ENCODE measurements at places on chromosomes 2 and 18.

- peak; percentile 4 for DNase-seq
These were observed 39.3 kb downstream of the AP1S3 start for GRCh38 chr2:223797811-223798721.

DNA sequence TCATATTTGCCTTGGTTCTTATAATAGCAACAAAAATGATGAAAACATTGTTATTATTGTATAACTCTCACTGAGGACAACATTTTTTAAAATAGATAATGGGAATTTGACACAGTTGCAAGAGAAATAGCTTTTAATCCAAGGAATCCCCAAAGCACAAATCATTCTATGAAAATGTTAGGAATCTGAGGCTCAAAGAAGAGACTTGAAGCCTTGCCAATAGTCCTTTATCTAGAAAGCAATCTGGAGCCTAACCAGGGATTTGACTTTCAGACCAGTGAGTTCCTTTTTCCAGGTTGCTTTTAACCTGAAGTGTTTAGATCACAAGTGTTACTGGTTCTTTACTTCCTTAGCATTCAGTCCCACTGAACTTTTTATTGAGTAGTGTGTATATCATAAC is 574.5 kb upstream of the ZEB2 start:
- no peak for DNase-seq

DNA sequence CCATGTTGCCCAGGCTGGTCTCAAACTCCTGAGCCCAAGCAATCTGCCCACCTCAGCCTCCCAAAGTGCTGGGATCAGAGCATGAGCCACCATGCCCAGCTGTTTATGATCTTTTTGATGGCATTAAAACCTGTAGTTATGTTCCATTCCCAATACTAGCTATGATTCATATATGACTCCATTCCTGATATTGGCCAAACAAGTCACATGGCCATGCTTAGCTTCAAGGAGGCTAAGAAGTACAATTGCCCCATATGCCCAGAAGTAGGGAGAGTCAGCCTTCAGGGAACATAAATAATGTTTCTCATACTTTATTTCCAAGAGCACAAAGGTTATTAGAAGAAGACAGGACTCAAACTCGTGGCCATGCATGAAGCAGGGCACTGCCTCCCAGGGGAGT is 132.4 kb upstream of the RAB6C start:
- no peak for DNase-seq

DNA sequence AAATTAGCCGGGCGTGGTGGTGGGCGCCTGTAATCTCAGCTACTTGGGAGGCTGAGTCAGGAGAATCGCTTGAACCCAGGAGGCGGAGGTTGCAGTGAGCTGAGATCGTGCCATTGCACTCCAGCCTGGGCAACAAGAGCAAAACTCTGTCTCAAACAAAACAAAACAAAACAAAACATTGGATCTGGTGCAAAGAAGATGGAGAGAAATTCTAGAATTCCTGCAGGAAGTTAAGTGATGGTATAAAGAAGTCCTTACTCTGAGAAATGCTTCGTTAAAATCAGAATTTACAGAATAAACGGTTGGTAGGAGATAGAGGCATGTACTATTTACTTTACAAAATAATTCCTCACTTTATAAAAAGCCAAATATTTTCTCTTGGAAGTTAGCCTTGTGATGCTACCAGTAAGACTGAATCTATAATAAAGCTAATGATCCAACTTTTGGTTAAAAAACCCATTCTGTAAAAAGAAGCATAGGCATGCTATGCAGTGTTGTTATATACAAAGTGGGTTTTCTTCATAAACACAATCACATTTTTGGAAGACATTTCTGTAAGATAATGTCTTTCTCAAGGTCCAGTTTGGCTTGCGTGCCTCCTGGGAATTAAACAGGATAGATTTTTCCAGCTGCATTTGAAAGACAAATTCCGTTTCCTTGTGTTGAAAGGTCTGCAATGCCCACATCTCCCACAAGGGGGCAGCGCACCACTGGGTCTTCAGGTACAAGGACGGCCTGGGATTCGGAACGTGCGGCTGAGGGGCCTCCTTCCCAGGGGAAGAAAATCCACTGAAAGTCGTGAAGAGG is 35.6 kb upstream of the PNO1 start:
- DNase-seq, result peak; percentile 68

DNA sequence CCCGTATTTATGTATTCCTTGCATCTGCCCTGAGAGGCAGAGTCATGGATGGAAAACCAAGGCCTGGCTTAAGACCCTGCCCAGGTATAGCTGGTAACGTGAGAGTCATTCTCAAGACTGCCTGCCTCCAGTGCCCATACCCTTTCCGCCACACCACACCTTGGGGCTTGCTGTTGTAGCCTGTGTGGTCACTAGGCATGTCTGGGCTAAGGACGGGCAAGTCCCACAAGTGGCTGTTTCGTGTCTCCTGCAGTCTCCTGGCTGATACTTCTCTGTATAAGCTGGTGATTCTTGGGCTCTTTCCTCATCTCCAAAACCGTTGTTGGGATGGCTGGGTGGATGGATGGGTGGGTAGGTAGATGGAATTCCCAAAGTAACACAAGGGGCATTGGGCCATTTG is 269.8 kb downstream of the KLHL29 start:
- DNase-seq, result no peak

- DNase-seq, result no peak
These were observed 56.9 kb downstream of the ITGA6 start for GRCh38 chr2:172484253-172484652.

DNA sequence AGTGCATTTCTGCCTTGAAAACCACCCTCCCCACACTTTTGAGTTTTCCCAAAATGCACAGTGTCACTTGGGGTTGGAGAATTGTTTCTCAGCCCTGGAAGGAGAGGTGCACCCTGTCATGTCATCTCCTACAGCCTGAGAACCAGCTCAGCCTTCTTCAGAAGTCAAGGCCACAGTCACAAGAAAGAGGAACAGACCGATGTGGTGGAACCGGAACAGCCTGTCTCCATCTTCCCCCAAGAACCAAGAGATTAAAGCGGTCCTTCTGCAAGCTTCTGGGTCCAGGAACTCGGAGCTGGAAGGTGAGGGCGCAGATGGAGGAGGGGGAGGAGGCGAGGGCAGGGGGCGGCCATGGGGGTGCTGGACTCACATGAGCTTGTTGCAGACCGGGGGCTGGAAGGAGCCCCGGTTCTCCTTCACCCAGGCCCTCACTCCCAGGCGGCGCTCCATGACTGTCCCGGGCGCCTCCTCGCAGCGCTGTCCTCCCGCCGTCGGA is 248 bp downstream of the HAAO start:
- peak; percentile 30 for DNase-seq

- peak; percentile 18 for DNase-seq
These were observed 1.2 kb downstream of the KIF5C start for GRCh38 chr2:148876202-148876594.

DNA sequence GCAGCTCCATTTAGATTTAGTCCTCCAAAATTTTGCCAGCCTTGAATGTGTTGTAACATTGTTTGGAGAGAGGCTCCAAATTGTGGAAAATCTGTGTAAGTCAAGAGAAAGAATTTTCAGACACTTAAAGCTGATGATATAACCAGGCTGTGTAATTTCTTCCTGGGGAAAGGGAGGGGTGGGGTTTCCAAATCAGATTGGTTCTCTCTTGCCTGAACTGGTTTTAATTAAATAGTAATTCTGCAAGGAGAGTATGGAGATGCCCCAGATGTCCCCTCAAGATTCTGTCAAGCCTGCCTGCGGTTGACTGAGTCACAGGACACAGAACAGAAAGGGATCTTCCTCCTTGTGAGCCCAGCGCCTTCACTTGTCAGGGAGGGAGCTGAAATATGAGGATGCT is 54.5 kb downstream of the C18orf63 start:
- no peak for DNase-seq

DNA sequence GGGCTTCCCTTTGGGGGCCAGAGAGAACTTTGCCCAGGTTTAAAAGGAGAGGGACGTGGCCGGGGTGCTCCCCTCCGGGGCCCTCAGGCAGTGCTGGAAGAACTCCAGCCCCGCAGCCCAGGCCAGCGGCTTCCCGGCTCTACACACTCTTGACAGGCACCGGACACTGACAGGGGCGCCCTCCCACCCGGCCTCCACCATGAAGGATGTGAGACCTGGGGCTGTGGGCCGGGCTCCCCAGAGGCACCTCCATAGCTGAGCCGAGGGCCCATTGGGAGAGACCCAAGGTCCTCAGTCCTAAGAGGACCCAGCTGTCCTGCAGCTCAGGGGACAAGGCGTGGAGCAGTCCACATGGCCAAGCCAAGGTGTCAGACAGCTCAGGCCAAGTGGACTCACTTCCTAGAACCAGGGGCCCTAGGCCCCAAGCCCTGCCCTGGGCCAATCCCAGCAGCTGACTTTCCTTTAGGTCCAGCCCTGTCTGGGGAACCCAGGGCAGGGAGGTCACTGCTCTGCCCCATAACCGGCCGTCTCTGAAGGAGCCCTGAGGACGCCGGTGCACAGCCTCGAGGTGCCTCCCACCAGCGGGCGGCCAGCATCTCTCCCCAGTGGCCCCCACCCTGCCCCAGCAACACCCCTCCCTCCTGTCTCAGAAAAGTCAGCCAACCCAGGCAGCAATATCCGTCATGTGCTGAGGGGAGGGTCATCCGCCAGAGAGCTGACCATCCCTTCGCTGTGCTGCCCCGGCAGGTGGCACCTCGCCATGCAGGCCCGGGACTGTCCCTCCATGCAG is 51.8 kb downstream of the BIN1 start:
- no peak for DNase-seq

- DNase-seq, result no peak
These were observed 443.4 kb downstream of the ZNF516 start for GRCh38 chr18:76051396-76052226.

- DNase-seq, result no peak
These were observed 53.2 kb upstream of the GPR17 start for GRCh38 chr2:127592761-127593227.

DNA sequence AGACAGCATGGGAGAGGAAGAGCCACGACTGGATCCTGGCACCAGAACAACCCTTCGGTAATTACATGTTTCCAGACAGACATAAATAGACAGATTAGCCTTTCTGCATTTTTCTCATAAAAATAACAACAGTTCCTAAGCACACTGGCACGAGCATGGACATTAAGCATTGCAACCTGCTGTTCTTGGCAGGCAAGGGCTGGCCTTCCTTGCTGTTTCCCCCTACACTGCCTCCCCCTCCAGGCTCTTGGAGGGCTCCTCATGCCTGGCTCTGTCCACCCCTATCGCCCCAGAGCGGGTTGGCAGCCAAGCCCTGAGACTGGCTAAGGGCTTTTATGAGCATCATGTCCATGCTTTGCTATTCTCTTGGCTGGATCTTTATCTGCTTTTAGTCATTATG is 89.6 kb downstream of the TTC32 start:
- DNase-seq, result no peak

DNA sequence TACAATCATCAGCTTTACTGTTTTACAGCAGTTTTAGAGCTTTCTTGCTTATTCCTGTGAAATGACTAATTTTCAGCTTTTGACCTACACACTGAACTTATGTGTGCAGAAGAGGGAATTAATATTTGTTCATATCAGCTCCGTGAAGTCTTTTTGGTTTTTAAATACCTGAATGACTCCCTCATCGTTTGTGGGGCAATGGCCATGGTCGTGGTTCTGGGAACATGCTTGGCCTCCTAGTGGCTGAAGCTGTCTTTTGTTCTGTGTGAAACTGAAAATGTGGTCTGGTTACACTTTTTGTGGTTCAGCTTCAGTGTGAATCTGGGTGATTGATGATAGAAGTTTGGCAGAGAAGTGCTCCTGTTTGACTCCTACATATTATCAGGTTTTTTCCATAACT is 408.1 kb downstream of the THSD7B start:
- DNase-seq, result no peak

GRCh38 chr2:173090276-173090877 is 14.7 kb downstream of the MAP3K20 start:
- DNase-seq, result no peak

GRCh38 chr2:10046931-10047330 is 3.6 kb downstream of the KLF11 start:
- no peak for DNase-seq

- DNase-seq, result no peak
These were observed 505.4 kb upstream of the PIK3C3 start for GRCh38 chr18:41449612-41450011.

DNA sequence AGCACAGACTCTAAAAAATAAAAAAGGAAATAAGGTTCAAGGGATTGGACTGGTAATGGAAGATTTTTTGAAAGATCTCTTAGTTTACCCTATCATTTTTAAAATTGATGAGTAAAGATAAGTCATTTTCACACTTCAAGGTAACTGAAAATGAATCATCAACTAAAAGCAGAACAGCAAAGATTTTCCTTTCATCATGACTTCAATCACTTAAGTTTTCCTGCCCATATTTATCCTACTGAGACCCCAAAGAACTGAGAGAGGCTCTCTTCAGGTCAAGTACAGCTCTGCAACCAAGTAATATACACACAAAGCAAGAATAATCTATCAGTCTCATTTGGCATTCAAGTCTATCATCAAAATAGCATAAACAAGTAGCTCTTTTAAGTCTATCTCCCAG is 540.7 kb downstream of the METTL4 start:
- no peak for DNase-seq

GRCh38 chr2:178069551-178069950 is 3.0 kb downstream of the PDE11A start:
- no peak for DNase-seq

- DNase-seq, result no peak
These were observed 25.6 kb downstream of the RNF144A start for GRCh38 chr2:6942848-6943247.

DNA sequence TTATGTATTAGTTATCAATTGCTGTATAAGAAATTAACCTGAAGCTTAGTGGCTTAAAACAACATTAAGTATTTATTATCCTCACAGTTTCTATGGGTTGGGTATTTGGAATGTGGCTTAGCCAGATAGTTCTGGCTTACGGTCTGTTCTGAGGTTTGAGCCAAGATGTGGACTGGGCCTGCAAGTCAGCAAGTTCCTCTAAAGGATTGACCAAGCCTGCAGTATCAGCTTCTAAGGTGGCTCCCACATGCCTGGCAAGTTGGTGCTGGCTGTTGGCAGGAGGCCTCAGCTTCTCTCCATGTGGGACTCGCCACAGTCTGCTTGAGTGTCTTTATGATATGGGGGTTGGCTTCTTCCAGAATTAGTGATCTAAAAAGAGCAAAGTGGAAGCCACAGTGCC is 45.0 kb upstream of the TCF4 start:
- no peak for DNase-seq

- DNase-seq, result no peak
These were observed 3.0 kb upstream of the CNGA3 start for GRCh38 chr2:98343285-98343684.

DNA sequence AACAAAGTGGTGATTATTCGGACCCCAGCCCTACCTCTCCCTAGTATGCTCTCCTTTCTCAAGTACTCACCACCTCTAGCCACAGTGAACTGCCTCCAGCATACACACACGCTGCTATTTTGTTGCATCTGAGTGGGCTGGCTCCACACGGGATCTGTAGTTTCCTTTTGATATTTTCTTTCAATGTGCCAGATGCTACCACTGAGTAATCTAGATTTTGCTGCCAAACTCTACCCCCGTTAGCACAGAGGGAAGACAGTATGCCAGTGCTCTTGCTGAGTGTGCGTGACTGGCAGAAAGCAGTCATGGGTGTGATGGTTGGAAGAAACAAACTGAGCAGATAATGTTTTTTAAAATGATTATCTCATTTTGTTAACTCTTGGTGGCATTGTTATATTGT is 11.6 kb downstream of the CFLAR start:
- DNase-seq, result no peak

GRCh38 chr2:111122631-111123421 is 2.1 kb downstream of the BCL2L11 start:
- DNase-seq, result peak; percentile 53

- DNase-seq, result no peak
These were observed 1391.1 kb downstream of the SUCLG1 start for GRCh38 chr2:83067947-83068346.

Data from CD4-positive, alpha-beta T cell treated with Interleukin-1 beta for 1 hour (primary cell).